ENCODE measurements at places on chromosomes 6 and 20. TPM values are rescaled to one million over a fixed set of nuclear protein-coding genes. Genes with fewer than 3 reads are reported as not detected.

TSPO2 gene
- total RNA-seq, result 1.4 TPM

NRSN1 gene
- 0.51 TPM for total RNA-seq

POU5F1 gene
- total RNA-seq, result 7.5 TPM

MRAP2 gene
- total RNA-seq, result 32.9 TPM

CCN6 gene
- total RNA-seq, result not detected

RHAG gene
- 3.0 TPM for total RNA-seq

SMAP1 gene
- total RNA-seq, result 26.9 TPM

C20orf96 gene
- total RNA-seq, result 5.5 TPM

FAM83B gene
- total RNA-seq, result 13.8 TPM

CRIP3 gene
- 0.62 TPM for total RNA-seq

DEF6 gene
- total RNA-seq, result 11.6 TPM

ASIP gene
- not detected for total RNA-seq

TMEM244 gene
- total RNA-seq, result 2.3 TPM

CNR1 gene
- total RNA-seq, result 0.51 TPM

TFAP2B gene
- total RNA-seq, result under 0.01 TPM

ZNF165 gene
- 0.72 TPM for total RNA-seq

ANKRD66 gene
- total RNA-seq, result 0.31 TPM

LTA gene
- not detected for total RNA-seq

FOXQ1 gene
- total RNA-seq, result 6.4 TPM

ULBP3 gene
- 1.8 TPM for total RNA-seq

MYL9 gene
- total RNA-seq, result 8.3 TPM

ZBTB9 gene
- total RNA-seq, result 5.4 TPM

TSHZ2 gene
- total RNA-seq, result 11.8 TPM

FAM209A gene
- total RNA-seq, result not detected

OR2J3 gene
- not detected for total RNA-seq

OLIG3 gene
- total RNA-seq, result not detected

SSTR4 gene
- not detected for total RNA-seq

TAGAP gene
- total RNA-seq, result 3.6 TPM

TRIM15 gene
- not detected for total RNA-seq

ATP6V1G2 gene
- 1.3 TPM for total RNA-seq

CNBD2 gene
- 1.9 TPM for total RNA-seq

LAMP5 gene
- 1.7 TPM for total RNA-seq

DOK5 gene
- 20.1 TPM for total RNA-seq

CYP24A1 gene
- total RNA-seq, result 0.41 TPM

LINC00237 gene
- not detected for total RNA-seq

CENPW gene
- total RNA-seq, result 3.8 TPM

SIRPB2 gene
- total RNA-seq, result 0.51 TPM

CENPQ gene
- 13.5 TPM for total RNA-seq

GHRH gene
- total RNA-seq, result not detected

BIRC7 gene
- 0.31 TPM for total RNA-seq

NKAIN2 gene
- 1.7 TPM for total RNA-seq

HLA-DQA2 gene
- 0.31 TPM for total RNA-seq

LY6G5C gene
- not detected for total RNA-seq

DPPA5 gene
- not detected for total RNA-seq

NKAIN4 gene
- 10.4 TPM for total RNA-seq

NFATC2 gene
- 9.6 TPM for total RNA-seq

SEL1L2 gene
- not detected for total RNA-seq

ERMARD gene
- total RNA-seq, result 17.3 TPM

CRISP2 gene
- total RNA-seq, result not detected

CST2 gene
- total RNA-seq, result not detected

ADA gene
- 7.3 TPM for total RNA-seq

KCNK16 gene
- not detected for total RNA-seq

TTLL9 gene
- total RNA-seq, result 1.0 TPM

BTNL2 gene
- total RNA-seq, result not detected

TRPC4AP gene
- total RNA-seq, result 64.0 TPM

SLC22A2 gene
- total RNA-seq, result 0.62 TPM

HSPA12B gene
- total RNA-seq, result 26.7 TPM

TP53TG5 gene
- not detected for total RNA-seq

C6orf52 gene
- total RNA-seq, result not detected

ARMH2 gene
- total RNA-seq, result not detected
